CD8-positive, alpha-beta memory T cell (primary cell): ENCODE measurements at places on chromosomes 2 and 18. TPM values are rescaled to one million over a fixed set of nuclear protein-coding genes. Genes with fewer than 3 reads are reported as not detected.

GRCh38 chr18:54250846-54251261 is 18.5 kb upstream of the POLI start:
- no peak for DNase-seq

DNA sequence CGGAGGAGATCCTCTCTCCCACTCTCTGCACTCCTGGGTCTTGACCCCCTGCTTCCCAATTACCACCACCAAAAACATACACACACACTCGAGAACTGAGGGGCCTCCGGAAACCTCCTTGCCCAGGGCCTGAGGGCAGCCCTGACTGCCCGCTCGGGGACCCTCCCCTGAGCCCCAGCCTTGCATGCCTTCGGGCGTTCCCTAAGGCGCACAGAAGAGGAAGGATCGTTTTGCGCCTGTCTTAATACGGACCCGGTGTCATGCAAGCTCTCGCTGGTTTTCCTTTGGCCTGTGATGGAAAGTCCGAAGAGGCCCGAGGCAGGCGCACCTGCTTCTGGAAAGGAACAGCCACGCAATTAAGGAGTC is 19.8 kb downstream of the POU3F3 start:
- DNase-seq, result no peak

DNA sequence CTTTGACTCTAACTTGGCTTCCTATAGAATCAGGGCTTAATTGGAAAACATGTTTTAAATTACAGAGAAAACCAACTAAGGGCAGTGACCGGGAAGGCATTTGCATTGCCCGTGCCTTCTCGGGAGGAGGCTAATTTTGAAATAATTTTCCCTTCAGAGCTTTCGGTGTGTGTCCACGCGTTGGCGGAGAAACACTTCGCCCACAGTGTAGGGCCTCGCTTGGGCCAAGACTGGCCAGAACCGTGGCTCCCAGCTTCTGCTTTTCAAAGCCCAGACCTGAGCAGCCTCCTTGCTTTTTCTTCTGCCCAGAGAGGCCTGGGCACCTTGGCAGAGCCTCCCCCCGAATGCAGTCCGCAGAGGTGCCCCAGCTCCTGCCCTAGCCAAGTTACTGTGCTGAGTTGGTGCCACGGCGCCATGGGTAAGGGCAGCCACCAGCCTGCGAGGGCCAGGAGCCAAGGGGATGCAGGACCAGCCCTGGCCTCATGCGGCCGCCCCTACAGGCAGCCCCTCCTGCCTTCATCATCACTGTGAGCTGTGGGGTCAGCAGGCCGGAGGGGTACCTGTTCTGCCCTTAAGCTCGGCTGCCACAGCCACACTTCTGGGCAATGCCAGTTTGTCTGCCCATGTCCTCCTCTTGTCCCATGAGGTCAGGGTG is 57.4 kb downstream of the NFATC1 start:
- no peak for DNase-seq

DNA sequence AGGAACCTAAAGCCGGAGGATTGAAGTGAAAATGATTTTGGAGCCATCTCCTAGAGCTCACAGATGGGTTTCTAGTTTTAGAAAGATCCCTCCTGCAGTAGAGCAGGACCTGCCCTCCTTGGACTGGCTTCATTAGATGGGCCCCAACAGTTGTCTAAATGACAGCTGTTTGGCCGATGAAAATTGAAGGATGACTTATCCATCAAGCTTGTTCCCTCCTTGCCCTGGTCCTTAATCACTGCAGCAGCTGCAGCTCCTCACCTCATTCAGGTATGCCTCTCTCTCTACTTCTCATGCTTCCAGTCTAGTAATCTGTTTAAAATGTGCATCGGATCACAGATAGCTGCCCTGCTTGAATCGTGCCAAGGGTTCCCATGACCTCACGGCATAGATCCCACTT is 677.6 kb downstream of the BCL11A start:
- no peak for DNase-seq

GRCh38 chr2:219631904-219632759 is 4.7 kb downstream of the SLC4A3 start:
- DNase-seq, result no peak

DNA sequence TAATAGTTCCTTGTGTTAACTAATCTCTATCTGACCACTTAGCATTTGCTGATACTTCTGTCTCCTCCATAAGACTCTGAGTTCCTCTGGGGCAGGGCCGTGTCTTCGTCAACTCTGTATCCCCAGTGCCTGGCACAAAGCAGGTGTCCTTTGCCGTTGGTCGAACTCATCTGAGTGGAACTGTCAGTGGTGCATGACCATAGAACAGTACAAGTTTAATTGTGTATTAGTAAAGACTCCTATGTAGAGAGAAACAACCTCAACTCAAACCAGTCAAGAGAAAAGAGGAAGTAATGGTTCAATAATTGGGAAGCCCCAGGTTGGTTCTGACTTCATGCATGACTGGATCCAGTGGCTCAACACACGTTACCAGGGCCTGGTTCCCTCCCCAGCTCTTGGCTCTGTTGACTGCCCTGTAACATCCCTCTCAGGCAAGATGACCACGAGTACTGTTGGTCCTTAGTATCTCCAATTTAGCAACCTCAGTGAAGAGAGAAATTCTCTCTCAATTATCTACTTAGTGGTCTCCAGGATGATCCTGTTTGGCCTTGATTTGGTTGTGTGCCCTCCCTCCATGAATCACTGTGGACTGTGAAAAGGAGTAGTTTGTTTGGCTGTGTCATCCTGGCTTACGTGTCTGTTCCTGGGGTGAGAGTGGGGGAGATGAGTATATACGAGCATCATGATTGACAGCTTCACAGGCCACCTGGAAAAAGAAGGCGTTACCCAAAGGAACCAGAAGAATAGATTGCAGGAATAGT is 58.5 kb upstream of the MSH6 start:
- DNase-seq, result no peak

GRCh38 chr2:230256733-230257332 is 31.3 kb downstream of the SP140 start:
- DNase-seq, result no peak

GRCh38 chr2:211068108-211068780 is 511.8 kb downstream of the CPS1 start:
- DNase-seq, result no peak

DNA sequence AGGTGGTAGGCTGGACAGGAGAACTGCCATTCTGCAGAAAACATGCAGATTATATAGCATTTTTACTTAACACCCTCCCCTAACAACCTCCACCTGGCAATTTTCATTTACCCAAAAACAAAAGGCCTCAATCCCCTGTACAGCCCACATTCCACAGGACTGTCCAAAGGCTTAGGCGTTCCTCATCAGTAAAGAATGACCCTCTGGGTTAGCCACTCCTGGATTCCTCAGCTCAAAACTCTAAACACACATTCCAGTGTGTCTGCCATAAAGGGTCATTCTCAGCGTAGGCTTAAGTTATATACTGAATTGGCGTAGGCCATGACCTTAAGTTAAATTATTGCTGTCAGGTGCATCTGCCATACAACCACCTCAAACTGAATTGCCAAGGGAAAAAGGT is 261.8 kb upstream of the CHAC2 start:
- DNase-seq, result no peak

GRCh38 chr18:46706968-46707367 is 49.9 kb downstream of the ST8SIA5 start:
- no peak for DNase-seq

GRCh38 chr2:70374616-70375015 is 72.7 kb upstream of the FAM136A start:
- DNase-seq, result no peak

DNA sequence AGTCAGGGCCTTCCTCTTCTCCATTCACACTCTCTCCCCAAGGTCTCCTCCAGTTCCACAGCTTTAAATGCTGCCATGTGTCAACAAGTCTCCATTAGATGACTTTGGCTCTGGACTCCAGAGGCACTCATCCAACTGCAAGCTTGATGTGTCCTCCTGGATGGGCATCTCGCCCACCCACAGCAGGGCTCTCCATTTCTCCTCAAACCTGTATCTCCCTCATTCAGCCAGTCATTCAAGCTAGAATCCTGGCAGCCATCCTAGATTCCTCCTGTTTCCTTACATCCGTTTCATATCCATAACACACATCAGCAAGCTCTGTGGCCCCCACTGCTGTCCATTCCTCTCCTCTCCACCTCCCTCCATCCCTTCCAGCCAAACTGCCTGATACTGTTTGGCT is 88.4 kb upstream of the AFF3 start:
- no peak for DNase-seq

- DNase-seq, result no peak
Measured at GRCh38 chr18:74672371-74672770, 74.7 kb downstream of the ZNF407 start.

- DNase-seq, result no peak
Measured at GRCh38 chr2:173749315-173749714, 215.9 kb downstream of the SP3 start.

DNA sequence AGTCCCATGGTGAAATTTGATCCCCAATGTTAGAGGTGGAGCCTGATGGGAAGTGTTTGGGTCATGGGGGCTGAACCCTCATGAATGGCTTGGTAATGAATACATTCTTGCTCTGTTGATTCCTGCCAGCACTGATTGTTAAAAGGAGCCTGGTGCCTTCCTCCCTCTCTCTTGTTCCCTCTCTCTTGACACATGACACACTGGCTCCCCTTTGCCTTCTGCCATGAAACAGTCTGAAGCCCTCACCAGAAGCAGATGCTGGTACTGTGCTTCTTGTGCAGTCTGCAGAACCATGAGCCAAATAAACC is 30.6 kb upstream of the EPC2 start:
- no peak for DNase-seq

- DNase-seq, result no peak
Measured at GRCh38 chr2:23988371-23988770, 21.5 kb upstream of the MFSD2B start.

DNA sequence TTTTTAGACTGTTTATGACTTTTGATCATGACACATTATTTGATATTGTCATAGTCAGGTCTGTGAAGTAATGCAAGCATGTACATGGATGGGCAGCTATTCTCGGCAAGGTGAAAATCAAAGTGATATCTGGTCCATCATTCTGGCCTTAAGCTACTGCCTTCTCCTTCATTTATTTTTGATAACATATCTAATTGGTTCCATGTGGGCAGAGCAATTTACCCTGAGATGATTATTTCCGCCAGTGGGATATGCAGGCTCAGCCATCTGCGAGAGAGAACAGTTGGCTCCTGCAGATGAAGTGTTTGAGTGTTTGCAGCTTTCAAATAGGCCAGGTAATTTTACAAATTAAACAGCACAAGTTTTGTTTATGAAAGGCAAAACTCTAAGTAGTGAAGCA is 116.4 kb downstream of the LYPD6 start:
- DNase-seq, result no peak

The DLGAP1 gene
- total RNA-seq, result 0.07 TPM

The MTHFD2 gene
- total RNA-seq, result 379 TPM

The GCA gene
- 15.8 TPM for total RNA-seq

The FEV gene
- total RNA-seq, result not detected

The KCNE4 gene
- total RNA-seq, result not detected

The ZNF514 gene
- total RNA-seq, result 12.2 TPM

The OSR1 gene
- total RNA-seq, result not detected

The ALPI gene
- not detected for total RNA-seq

The DNAJC5G gene
- not detected for total RNA-seq

The GAL3ST2 gene
- total RNA-seq, result 0.16 TPM

The FIGN gene
- not detected for total RNA-seq

The MAL gene
- 25.2 TPM for total RNA-seq
